ENCODE measurements at places on chromosomes 16 and 17.

DNA sequence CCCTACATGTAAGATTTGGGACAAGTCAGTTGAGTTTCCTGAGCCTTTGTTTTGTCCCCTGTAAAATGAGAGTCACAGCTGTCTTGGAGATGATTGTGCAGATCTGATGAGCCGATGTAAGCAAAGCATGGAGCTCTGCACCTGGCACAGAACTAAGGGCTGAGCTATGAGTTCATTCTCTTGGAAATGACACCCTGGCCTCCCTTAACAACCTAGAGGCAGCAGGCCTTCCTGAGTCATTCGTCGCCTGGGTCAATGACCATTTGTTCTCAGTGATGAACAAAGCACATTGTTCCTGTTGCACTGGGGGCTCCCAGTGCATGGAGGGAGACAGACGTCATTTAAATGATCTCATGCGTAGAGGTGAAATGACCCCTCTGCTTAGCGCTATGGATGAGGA lies 62.8 kb upstream of the GCSH start:
- no peak overlapping the region for H3K4me3 ChIP-seq
- H3K27ac ChIP-seq, result no peak overlapping the region
- no peaks in the 10 kb centered on the region for H3K27me3 ChIP-seq
- H3K4me1 ChIP-seq, result peaks cover 5% of the 10 kb centered on the region

GRCh38 chr17:48129981-48130380 lies 22.4 kb downstream of the SNX11 start:
- no peak overlapping the region for H3K27ac ChIP-seq
- no peaks in the 10 kb centered on the region for H3K27me3 ChIP-seq
- H3K4me1 ChIP-seq, result no peaks in the 10 kb centered on the region
- H3K4me3 ChIP-seq, result no peak overlapping the region

- DNase-seq, result no peak
- no peak overlapping the region for H3K27ac ChIP-seq
- H3K27me3 ChIP-seq, result no peaks in the 10 kb centered on the region
- no peaks in the 10 kb centered on the region for H3K4me1 ChIP-seq
Observed at GRCh38 chr17:65783845-65784334, 222.4 kb upstream of the AXIN2 start.

GRCh38 chr16:77844801-77845200 lies 56.4 kb downstream of the VAT1L start:
- H3K36me3 ChIP-seq, result no peaks in the 10 kb centered on the region
- peaks cover 27% of the 10 kb centered on the region for H3K4me1 ChIP-seq
- DNase-seq, result no peak
- H3K27ac ChIP-seq, result no peak overlapping the region
- H3K4me3 ChIP-seq, result no peak overlapping the region
- H3K27me3 ChIP-seq, result no peaks in the 10 kb centered on the region

DNA sequence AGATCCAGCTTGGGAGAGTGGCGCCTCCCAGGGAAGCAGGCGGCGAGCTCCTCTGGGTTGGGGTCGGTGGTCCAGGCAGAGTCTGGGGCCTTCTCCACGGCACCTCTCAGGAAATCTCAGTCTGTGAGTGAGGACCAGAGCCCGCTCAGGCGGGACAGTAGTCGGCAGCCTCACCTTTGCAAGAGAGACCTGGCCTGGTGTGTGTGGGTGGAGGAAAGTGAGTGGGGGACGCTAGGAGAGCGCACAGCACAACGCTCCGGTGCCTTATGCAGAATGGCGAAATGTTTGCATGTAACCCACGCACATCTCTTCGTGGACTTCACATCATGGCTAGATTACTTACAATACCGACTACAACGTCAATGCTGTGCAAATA lies 2.2 kb downstream of the AHSP start:
- peak overlapping the region; percentile 68 for H3K4me3 ChIP-seq
- no peak for DNase-seq
- H3K27ac ChIP-seq, result no peak overlapping the region
- no peaks in the 10 kb centered on the region for H3K27me3 ChIP-seq
- no peaks in the 10 kb centered on the region for H3K36me3 ChIP-seq

- peaks cover 13% of the 10 kb centered on the region for H3K4me1 ChIP-seq
- peaks cover 28% of the 10 kb centered on the region for H3K36me3 ChIP-seq
- H3K27ac ChIP-seq, result no peak overlapping the region
- no peak overlapping the region for H3K4me3 ChIP-seq
- no peak for DNase-seq
Observed at GRCh38 chr17:13572581-13572980, 29.1 kb downstream of the HS3ST3A1 start.

DNA sequence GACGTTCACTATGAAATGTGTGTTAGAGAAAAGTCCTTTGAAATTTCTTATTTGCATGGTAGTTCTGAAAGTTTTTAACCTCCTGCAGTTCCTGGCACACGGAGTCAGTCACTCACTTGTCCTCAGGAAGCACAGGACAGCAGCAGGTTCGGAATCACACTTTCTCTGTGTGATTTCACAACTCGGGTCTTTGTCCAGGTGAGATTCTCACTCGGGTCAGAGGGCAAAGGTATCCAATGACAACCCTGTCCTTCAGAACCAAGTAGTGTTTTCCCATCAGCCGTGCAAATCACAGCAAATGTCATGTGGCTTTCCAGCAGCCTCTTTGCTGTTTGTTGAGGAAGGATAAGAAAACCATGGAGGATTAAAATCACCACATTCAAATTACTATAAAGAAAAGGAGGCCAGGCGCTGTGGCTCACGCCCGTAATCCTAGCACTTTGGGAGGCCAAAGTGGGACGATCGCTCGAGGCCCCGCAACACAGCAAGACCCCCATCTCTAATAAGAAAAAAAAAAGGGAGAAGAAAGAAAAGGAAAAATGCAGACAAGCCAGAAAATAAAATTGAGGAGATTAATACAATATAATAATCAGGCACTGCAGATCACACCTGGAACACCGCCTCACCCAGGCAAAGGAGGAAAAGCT lies 22.0 kb downstream of the ADCY9 start:
- no peak overlapping the region for H3K27ac ChIP-seq
- DNase-seq, result no peak
- H3K27me3 ChIP-seq, result no peaks in the 10 kb centered on the region
- H3K36me3 ChIP-seq, result no peaks in the 10 kb centered on the region
- peaks cover 3% of the 10 kb centered on the region for H3K4me1 ChIP-seq

- H3K36me3 ChIP-seq, result no peaks in the 10 kb centered on the region
- H3K4me1 ChIP-seq, result peaks cover 2% of the 10 kb centered on the region
- no peak overlapping the region for H3K4me3 ChIP-seq
- no peak for DNase-seq
Observed at GRCh38 chr16:85935391-85935973, 36.5 kb downstream of the IRF8 start.

- H3K27ac ChIP-seq, result peak overlapping the region; percentile 69
- H3K36me3 ChIP-seq, result no peaks in the 10 kb centered on the region
- no peak overlapping the region for H3K4me3 ChIP-seq
- H3K4me1 ChIP-seq, result peaks cover 36% of the 10 kb centered on the region
Observed at GRCh38 chr17:6470751-6471521, 26.7 kb downstream of the PIMREG start.

- H3K36me3 ChIP-seq, result no peaks in the 10 kb centered on the region
- peaks cover 10% of the 10 kb centered on the region for H3K27me3 ChIP-seq
- peaks cover 8% of the 10 kb centered on the region for H3K4me1 ChIP-seq
- DNase-seq, result no peak
Observed at GRCh38 chr17:64002658-64003525, 4.7 kb downstream of the PRR29 start.

GRCh38 chr16:71711789-71712188 lies 12.7 kb downstream of the PHLPP2 start:
- H3K27me3 ChIP-seq, result no peaks in the 10 kb centered on the region
- DNase-seq, result no peak
- no peak overlapping the region for H3K4me3 ChIP-seq
- H3K36me3 ChIP-seq, result peaks cover 50% of the 10 kb centered on the region
- no peak overlapping the region for H3K27ac ChIP-seq

DNA sequence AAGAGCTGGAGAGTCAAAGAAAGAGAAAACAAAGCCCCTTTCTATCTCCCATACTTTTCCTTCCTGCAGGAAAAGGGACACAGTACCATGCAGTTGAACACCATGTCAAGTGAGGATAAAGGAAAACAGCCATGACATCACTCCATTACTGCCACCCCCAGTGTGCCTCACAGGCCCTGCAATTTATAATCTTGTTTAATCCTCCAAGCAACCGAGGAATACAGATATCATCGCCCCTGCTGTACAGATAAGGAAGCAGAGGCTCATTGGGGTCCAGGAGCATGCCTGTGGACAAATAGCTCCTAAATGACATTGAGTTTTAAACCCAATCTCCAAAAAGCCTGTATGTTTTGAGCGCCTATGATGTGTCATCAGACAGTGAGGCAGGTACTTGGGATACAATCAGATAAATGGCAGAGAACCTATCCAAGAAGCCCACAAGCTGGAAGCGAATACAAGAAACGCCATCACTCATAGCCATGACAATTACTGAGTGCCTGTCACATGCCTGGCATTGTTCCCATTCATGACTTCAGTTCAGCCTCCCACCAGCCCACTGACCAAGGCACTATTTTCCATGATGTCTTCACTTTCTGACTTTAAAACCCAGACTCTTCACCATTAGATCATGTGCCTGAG lies 45.5 kb downstream of the CPPED1 start:
- no peak overlapping the region for H3K27ac ChIP-seq
- no peaks in the 10 kb centered on the region for H3K36me3 ChIP-seq
- peaks cover 9% of the 10 kb centered on the region for H3K4me1 ChIP-seq
- no peak overlapping the region for H3K4me3 ChIP-seq
